ENCODE measurements at places on chromosomes 4 and X.

- no peak for DNase-seq
Observed at GRCh38 chrX:7027071-7027470, 120.4 kb upstream of the STS start.

DNA sequence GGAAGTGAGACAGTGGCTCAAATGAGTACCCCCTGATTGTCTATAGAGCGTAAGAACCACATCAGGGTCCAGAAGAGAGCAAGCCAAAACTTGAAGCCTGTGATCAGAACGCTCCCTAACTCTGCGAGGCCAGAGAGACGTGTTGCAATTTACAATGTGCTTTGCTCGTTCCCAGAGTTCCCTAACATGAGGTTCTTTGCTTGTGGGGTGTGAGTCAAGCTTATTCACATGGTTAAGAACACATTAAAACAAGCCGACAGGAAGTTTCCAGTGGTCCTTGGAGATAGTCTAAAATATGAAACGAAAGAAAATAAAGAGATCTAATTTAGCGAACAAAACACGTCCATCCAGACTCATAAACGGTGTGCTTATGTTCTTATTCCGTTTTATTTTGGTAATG is 702.3 kb downstream of the TRIML1 start:
- no peak for DNase-seq

GRCh38 chr4:58163156-58163555 is 1053.0 kb upstream of the IGFBP7 start:
- no peak for DNase-seq

- no peak for DNase-seq
Observed at GRCh38 chr4:113026556-113026955, 22.9 kb upstream of the ANK2 start.

GRCh38 chr4:12963912-12964311 is 520.2 kb downstream of the RAB28 start:
- DNase-seq, result no peak

GRCh38 chr4:185903205-185903604 is 91.2 kb upstream of the SORBS2 start:
- no peak for DNase-seq

GRCh38 chr4:5199912-5200311 is 148.6 kb downstream of the STK32B start:
- no peak for DNase-seq

- DNase-seq, result peak; percentile 32
Observed at GRCh38 chr4:88219099-88219498, 60.7 kb upstream of the ABCG2 start.

GRCh38 chrX:135454816-135455215 is 33.1 kb downstream of the SMIM10L2A start:
- no peak for DNase-seq

GRCh38 chr4:115090483-115091075 is 22.8 kb downstream of the NDST4 start:
- DNase-seq, result no peak

DNA sequence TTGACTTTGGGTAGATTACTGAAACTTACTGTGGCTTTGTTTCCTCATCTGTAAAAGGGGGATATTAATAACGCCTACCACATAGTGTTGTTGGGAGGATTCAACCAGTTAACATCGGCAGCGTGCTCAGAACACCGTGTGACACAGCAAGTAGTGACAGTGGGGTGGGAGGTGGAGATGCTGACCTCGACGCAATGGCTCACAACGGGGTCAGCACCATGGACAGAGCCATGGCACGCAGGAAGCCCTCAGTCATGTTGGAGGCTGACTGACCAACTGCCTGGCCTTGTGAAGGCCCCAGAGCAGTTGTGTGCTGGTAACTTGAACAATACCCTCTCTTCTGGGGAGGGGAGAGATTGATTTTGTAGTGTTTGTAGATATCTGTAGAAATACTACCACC is 93.2 kb downstream of the WFS1 start:
- DNase-seq, result peak; percentile 5

Measured in activated T-cell treated with anti-CD3 and anti-CD28 coated beads, Interleukin-2, amount 50 U/mL, for 72 hours (primary cell).